ENCODE measurements at places on chromosomes 3 and 15.

GRCh38 chr3:56119575-56120349, 348.5 kb downstream of the ERC2 start:
- no peak for DNase-seq

GRCh38 chr3:21668012-21668411, 83.0 kb downstream of the ZNF385D start:
- DNase-seq, result no peak

DNA sequence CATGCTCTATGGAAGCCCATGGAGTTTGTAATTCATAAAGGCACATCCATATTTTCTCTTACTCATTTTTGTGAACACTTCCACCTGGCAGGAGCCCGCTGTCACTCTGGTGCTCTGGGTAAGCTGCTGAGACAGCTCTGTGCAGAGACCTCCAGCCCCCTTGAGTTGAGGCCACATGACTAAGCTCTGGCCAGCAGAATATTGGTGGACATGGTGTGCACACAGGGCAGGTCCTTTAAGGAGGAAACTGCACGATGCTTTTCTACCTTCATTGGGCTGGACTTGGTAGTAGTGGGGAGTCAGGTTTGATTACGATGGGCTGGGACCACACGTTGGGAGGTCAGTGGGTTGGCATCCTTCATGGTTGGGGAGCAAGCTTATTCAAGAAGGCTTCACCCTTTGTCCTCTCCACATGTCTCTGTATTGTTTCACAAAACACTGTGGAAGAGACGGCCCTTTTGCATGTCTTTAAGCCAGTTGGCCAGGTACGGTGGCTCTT, 29.0 kb downstream of the CCNB2 start:
- no peak for DNase-seq

- no peak for DNase-seq
Measured at GRCh38 chr3:1661839-1662238, 436.8 kb upstream of the CNTN4 start.

- no peak for DNase-seq
Measured at GRCh38 chr3:13006216-13006990, 66.8 kb downstream of the IQSEC1 start.

- peak; percentile 37 for DNase-seq
Measured at GRCh38 chr15:94670438-94671034, 439.2 kb downstream of the MCTP2 start.

GRCh38 chr3:11629716-11630115, 14.0 kb downstream of the VGLL4 start:
- no peak for DNase-seq

DNA sequence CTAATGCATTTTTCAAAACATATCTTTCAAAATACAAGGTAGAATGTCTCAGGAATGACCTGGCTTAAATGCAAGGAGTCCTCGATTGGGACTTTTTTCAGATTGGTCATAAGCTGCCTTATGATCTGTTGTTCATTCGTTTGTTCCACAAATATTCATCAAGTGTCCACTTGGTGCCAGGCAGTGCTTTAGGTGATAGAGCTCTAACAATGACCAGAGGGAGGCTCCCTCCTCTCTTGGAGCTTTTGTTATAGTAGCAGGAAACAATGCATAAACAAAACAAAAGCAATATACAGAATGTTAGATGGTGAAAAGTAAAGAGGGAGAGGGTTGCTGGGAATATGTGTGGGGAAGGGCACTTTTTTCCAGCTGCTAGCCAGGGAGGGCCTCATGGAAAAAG, 156.1 kb downstream of the MCTP2 start:
- DNase-seq, result no peak

GRCh38 chr3:169071003-169071402, 592.5 kb downstream of the MECOM start:
- DNase-seq, result no peak

DNA sequence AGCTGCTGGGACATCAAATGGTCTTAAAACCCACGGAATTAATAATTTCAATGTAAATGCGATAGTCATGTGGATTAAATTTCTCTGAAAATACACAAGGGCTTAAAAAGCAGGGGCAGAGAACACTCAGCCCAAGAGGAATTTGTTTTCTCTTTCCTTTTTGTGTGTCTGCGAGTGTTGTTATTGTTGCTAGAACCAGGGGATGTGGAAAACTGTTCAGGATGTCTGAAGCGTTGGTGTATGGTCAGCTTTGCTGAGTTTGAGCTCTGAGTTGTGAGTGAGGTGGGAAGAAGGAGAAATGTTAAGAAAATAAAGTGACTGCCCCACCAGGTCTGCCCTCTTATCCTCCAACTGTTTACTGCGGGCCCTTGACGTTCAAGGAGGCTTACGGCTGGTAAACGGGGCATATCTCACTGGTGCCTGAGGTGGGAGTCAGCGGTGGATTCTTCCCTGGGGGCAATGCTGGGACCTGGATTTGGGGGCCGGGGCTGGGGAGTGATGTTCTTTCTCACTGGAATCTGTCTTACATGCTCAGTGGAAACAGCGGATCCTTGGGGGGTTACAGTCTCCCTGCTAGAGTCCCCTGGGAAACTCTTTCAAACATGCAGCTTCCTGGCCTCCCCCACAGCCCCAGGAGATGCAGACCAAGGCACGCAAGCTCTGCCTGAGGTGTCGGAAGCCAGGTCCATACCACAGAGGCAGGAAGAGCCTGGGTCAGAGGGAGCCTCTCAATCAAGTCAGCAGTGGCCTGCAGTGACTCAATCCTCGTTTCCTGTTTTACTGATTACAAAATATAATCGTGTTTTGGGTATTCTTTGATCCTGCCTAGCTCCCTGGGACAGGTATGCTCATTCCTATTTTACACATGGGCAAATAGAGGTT, 41.8 kb downstream of the ITGA11 start:
- DNase-seq, result no peak

- DNase-seq, result peak; percentile 69
Measured at GRCh38 chr3:123653221-123653682, 68.4 kb upstream of the HACD2 start.

- no peak for DNase-seq
Measured at GRCh38 chr3:168024537-168024941, 71.2 kb downstream of the GOLIM4 start.

DNA sequence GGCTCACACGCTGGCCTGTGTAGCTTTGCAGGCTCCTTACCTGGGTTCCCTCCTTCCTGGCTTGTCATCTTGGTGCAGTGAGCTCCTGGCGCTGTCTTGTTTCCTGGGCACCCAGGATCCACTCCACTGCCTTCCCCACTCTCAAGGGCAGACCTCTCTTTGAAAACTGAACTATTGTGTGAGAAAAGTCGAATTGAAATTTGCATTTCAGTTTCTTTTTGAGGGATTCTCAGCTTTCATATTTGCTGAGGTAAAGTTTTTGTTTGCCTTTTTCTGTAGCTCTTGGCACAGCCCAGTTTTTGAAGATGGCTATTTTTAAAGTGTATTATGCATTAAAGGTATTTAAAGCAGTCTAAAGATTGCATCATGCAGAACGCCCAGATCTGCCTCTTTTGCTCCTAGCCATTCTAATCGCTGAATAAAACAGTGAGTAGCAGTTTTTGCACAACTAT, 70.1 kb downstream of the CCK start:
- no peak for DNase-seq

Measured in kidney glomerular epithelial cell (primary cell).